ENCODE measurements at places on chromosomes 11 and 22.

DNA sequence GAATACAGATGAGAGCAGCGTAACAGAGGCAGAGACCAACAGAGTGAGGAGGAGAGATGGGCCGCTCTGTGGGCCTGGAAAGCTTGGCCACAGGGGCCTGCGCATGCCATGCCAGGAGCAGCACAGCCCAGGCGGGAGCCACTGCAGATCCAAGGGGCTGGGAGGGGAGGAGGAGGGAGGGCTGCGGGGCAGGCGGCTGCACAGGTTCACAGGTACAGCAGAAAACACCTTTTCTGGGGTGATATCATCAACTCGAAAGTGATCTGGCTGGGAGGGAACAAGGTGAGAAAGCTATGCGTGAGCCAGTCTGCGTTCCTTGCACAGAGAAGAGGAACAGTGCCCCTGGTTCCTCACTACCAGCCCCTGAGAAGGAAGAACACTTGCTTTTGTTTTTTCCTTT lies 14.8 kb downstream of the VPS37C start:
- DNase-seq: no peak

DNA sequence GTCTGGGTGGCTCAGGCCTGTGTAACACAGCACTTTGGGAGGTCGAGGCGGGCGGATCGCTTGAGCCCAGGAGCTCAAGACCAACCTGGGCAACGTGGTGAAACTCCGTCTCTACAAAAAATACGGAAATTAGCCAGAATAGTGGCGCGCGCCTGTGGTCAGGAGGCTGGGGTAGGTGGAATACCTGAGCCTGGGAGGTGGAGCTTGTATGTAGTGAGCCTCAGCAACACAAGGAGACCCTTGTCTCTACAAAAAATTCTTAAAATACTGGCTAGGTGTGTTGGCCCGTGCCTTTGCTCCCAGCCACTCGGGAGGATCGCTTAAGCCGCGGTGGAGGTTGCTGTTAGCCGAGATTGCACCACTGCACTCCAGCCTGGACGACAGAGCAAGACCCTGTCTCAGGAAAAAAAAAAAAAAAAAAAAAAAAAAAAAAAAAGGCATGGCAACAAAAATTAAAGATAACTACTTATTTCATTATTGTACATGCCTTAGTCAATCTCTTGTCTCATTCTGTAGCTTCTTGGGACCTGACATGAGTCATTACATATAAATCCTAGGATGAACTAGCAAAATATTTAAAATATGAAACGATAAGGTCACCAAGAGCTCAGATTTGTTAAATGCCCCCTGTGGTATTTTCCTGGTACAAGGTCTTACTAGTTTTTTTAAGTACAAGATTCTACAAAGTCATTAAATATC lies 1.1 kb downstream of the TAF1D start:
- DNase-seq: peak; percentile 51

DNA sequence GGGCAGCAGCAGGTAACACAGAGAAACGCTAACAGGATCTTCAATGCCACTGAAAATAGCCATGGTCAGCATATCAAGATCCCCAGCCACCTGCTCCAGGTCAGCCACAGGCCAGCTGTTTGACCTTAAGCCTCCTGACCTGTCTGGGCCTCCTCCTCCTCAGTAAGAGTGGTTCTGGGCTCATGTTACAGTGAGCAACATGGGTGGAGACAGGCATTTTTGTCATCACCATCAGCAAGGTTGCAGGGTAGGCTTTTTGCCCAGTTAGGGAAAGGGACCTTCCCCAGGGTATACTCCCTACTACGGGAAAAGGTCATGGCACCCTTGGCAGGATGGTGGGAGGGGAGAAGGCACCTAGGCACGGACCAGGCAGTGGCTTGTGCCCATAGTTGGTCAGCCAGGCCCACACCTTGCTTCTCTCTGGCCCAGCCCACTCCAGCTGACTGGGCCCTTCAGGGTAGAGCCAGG lies 131.8 kb upstream of the PARVA start:
- DNase-seq: no peak

DNA sequence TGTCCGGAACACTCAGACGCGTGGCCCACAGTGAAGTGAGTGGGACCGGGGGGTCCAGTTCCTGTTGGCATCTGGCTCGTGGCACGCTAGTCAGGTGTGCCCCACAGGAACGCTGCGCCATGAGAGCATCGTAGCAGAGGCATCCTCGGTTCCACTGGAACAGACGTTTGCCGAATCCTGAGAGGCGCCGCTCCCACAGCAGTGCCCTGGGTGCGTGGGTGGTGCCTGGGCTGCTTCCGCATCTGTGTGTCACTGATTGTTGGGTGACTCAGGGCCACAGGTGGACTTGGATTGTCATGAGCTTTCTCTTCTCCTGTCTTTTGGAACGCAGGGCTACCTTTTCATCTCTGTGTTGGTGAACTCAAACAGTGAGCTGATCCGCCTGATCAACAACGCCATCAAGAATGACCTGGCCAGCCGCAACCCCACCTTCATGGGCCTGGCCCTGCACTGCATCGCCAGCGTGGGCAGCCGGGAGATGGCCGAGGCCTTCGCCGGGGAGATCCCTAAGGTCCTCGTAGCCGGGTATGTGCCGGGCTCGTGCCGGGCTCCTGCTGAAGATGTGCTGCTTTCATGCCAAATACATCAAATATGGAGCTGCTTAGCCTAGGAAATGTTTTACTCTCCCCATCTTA lies 46.2 kb downstream of the AP2A2 start:
- DNase-seq: no peak

GRCh38 chr11:119680541-119681360 lies 48.2 kb downstream of the NECTIN1 start:
- no peak for DNase-seq

DNA sequence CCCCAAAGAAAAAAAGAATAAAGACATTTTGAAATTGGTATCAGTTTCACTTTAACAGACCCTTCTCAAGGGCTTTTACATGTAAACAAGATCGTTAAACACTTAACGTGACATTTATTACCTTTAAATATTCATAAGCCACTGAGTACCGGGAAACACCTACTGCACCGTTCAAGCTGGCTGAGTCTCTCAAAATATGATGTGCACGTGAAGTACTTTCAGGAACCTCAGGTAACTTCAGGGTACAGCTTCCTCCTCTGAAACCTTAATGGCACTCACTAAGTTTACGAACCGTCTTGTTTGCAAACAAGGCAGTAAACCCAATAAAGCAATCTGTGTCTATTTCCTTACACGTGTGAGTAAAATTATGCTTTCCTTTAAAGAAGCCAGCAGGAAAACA lies 105.5 kb upstream of the TENM4 start:
- no peak for DNase-seq

- DNase-seq: no peak
Observed at GRCh38 chr11:57395905-57396623, 5.6 kb upstream of the PRG2 start.

DNA sequence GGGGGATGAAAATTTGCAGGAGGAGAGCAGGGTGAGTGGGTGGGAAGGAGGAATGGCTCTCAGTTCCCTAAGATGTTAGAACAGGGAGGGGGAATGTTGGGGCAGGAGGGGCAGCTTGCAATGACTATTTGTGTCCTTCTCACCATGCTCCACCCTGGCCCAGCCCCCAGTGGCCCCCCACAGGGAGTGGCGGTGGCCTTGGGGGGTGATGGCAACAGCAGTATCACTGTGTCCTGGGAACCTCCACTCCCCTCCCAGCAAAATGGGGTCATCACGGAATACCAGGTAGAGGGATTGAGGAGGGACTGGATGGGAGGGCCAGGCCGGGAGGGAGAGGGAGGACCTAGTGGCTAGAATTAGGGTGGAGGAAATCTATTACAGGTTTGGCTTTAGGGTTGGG lies 10.2 kb downstream of the ROBO3 start:
- DNase-seq: no peak

- DNase-seq: no peak
Observed at GRCh38 chr11:125263268-125263790, 98.8 kb downstream of the PKNOX2 start.

GRCh38 chr11:72652873-72653630 lies 21.2 kb downstream of the PDE2A start:
- DNase-seq: no peak

DNA sequence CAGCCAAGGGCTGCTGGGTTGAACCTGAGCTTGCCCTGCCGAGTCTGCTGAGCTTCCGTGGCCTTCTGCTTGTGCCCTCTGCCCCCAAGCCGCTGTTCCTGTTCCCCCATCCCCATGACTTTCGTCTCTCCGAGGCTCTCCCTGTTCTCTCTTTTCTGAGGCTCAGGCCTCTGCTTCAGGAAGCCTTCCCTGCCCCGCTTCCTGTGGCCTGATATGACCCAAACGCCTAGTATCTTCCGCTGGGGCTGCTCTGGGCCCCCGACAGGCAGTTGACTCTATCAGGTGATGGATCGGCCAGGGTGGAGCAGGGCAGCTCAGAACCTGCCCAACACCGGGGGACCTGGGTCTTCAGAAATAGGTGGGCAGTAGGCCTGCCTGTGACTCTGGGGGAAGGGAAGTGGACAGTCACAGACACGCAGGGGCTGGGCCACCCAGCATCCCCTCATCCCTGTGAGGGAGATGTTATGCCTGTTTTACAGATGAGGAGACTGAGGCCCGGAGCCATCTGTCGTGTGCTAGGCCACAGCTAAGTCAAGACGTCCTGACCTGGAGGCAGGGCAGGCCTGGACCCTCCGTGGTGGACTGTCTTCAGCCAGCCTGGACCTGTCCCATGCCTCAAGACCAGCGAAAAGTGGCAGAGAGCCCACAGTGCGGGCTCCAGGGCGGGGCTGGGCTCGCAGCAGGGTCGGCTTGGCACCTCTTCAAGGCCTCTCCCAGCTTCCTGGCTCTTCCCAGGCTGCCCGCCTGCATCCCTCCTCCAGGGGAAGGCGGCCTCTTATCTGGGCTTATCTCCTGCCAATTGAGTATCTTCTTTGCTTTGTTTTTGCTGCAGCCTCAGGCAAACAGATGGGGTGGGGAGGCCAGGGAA lies 16.2 kb downstream of the BAD start:
- DNase-seq: no peak

GRCh38 chr11:119671561-119672015 lies 57.4 kb downstream of the NECTIN1 start:
- DNase-seq: no peak

DNA sequence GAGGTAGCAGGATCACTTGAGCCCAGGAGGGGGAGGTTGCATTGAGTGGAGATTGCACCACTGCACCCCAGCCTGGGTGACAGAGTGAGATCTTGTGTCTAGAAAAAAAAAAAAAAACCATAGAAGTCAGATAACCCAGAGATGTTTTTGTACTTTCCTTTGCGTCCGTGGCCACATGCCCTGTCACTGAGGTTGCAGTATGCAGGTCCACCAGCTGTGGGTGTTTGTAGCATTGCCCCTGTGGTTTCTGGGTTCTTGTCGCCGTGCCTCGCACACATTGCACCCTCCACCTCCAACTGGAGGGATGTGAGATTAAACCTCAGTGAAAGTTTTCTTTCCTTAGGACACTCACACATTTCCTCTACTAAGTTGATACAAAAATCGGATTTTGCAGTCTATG lies 70.3 kb downstream of the TNRC6B start:
- DNase-seq: peak; percentile 74

DNA sequence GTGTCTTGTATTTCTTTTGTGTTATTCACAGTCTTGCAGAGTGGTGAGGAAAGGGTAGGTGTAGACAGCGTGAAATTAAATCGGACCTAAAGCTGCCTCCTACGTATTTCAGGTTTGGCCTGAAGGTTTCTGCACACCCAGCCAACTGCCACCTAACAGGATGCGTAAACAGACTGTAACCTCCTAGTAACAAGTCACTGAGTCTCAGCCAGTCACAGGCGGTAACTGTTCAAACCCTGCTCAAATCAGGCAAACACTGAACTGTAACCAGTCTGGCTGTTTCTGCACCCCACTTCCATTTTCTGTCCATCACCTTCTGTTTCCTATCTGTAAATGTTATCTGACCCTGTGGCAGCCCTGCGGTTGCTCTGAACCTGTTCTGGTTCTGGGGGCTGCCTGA lies 87.1 kb downstream of the ADAMTS15 start:
- DNase-seq: no peak

- no peak for DNase-seq
Observed at GRCh38 chr22:44147008-44147645, 33.6 kb upstream of the PARVG start.

DNA sequence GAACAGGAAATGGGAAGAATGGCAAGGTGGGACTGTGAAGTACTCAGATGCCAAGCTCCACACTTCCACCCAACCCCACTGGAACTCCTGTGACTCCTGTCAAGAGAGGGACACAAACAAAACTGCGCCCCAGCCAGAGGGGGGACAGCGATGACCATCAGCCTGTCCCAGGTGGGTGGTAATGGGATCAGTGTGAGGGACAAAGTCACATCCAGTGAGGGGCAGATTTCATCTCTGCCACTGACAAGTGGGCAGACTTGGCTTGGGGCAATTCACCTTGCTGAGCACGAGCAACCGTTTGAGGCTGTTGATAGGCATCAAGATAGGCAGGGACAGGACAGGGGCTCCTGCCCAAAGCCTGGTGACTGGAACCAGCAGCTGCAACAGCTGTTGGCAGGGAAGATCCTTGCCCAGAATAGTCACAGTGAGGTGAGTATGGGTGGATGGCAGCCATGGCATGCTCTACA lies 105.4 kb upstream of the PITPNB start:
- no peak for DNase-seq

Measured in CD4-positive, alpha-beta T cell treated with Interleukin-21 for 1 hour (primary cell).